G401 (cell line): ENCODE measurements at places on chromosomes 11 and 22. TPM values are rescaled to one million over a fixed set of nuclear protein-coding genes. Genes with fewer than 3 reads are reported as not detected.

NOX4 gene
- not detected in 2 replicates for total RNA-seq

- no peak for DNase-seq
Observed at GRCh38 chr11:15655552-15655951, 540.8 kb downstream of the INSC start.

- DNase-seq = no peak
Observed at GRCh38 chr11:23988381-23989006, 508.4 kb upstream of the LUZP2 start.

ZBED4 gene
- 10.0 and 12.8 TPM in 2 replicates for total RNA-seq

DNA sequence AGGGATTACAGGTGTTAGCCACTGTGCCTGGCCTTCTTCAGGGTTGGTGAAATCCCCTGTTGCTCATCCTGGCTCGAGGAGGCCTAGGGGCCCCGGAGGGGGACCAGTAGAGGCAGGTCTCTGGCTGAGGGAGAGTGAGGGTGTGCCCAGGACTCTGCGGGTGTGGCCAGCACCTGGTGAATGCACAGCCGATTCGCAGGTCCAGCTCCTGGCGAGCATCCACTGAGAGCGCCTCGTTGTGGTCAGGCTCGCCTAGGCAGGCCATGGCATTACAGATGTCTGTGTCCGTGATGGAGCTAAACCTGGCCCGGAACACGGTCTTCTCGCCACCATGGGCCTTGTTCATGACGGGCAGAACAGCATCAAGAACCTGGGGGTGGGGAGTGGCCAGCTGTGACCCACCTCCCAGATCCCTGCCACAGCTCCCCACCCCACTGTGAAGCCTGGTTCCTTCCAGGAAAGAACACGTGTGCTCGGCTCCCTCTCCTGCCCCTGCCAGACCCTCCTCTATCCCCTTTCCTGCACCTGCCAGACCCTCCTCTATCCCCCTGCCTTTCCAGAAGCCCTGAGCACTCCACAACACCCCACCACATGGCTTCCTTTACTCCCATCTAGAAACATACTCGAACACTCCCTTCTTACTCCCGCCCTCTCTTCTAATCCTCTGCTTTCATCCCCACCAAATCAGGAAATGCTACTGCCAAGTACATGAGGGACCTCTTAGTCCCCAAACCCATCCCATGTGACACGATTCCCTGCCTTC is 12.4 kb downstream of the TOP3B start:
- no peak for DNase-seq

POTEH gene
- not detected in 2 replicates for total RNA-seq

- no peak for DNase-seq
Observed at GRCh38 chr11:117670924-117671323, 126.1 kb downstream of the DSCAML1 start.

MUC6 gene
- not detected in 2 replicates for total RNA-seq

DNA sequence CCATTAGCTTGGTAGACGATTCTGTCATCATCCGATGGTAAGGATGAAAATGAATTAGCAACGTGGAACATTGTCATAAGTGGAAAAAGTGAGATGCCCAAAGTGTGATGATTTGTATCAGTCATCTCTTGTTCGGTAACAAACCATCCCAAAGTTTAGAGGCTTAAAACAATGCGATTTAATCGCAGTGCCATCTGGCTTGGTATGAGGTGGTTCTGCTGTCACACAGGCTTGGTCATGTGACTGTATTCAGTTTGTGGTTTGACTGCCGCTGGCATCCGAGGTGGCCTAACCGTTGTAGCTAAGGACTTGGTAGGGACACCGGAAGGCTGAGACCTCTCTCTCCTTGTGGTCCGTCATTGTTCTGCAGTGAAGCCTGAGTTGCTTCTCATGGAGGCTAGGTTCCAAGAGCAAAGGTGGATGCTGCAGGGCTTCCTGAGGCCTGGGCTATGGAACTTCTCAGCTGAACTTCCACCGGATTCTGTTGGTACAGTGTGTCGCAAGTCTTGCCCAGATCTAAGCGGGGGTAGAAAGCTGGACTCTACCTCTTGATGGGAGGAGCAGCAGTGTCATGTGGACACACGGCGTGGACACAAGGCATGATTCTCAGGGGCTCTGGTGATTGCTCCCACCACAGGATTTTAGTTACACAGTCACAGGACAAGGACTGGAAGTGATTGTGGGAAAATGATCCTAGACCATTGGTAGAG is 36.3 kb downstream of the BCR start:
- no peak for DNase-seq

SCT gene
- total RNA-seq = not detected in 2 replicates

DNA sequence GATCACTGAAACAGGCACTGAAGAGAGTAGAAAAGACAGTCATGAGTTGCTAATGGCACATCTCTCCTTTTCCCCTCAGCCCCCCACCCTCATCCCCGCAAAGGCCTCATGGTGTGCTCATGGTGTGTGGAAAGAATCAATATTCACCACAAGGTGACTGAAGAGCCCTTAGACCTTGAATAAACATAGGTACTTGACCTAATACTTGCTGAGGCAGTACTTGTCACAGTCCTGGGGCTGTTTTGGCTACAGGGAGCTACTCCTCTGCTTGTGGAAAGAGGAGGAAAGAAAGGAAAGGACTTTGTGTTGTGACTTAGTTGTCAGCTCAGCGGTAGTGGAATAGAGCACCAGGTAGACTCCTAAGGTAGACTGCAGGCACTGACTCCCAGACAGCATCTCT is 537.8 kb upstream of the CCDC179 start:
- DNase-seq = no peak

GLYAT gene
- not detected in 2 replicates for total RNA-seq

DNA sequence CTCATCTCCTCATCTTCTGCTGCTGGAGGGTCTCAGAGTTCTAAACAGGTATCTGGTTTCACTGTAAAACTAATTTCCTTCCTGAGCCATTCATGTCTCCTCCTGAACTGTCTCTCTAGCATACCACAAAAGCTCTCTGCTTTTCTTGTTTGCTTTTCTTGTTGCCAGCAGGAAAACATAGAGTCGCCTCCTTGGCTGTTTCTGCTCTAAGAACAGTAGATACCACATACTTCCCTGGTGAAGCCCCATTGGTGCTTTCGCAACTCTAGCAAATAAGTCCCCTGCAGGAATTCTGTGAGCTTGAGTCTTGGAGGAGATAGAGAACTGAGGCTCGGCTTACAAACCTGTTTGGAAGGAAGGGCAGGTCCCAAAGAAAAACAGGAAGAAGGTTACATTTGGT is 7.0 kb downstream of the DIXDC1 start:
- DNase-seq = no peak

KCNJ4 gene
- 37.9 and 38.6 TPM in 2 replicates for total RNA-seq

C11orf42 gene
- not detected in 2 replicates for total RNA-seq

GRCh38 chr11:76140912-76141574 is 65.3 kb downstream of the WNT11 start:
- peak; percentile 49 for DNase-seq

- DNase-seq = no peak
Observed at GRCh38 chr22:46046299-46046685, 69.3 kb upstream of the WNT7B start.

- no peak for DNase-seq
Observed at GRCh38 chr11:76524919-76525318, 80.1 kb downstream of the EMSY start.

FGF3 gene
- not detected in 2 replicates for total RNA-seq

DNA sequence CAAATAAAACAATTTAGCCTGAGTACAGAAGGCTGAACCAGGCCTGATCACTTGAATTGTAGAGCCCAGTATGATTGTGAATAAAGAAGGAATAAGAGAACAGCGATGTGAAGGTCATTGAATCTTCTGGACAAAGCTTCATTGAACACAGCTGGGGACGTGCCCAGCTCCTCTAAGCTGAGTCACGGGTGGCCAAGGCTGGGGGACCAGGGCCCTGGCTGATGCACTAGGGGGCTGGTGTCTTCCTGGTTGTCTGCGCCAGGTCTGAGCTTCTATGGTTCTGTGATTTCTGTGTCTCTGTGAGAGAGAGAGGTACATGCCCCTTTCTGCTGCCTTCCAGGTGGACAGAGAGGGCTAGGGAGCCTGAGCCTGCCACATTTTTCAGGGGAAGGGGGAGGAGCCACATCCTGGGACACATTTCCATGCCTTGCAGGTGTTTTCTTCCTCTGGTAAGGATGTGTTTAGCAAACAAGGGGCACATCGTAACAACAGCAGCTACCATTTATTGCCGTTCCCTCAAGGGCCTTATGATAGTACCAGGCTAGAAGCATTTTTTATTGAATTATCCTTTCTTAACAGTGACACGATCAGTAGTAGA is 135.7 kb downstream of the C11orf91 start:
- no peak for DNase-seq

- no peak for DNase-seq
Observed at GRCh38 chr11:128902515-128903066, 11.4 kb downstream of the KCNJ5 start.

RIMBP3B gene
- total RNA-seq = 0.25 and 0.34 TPM in 2 replicates

DNA sequence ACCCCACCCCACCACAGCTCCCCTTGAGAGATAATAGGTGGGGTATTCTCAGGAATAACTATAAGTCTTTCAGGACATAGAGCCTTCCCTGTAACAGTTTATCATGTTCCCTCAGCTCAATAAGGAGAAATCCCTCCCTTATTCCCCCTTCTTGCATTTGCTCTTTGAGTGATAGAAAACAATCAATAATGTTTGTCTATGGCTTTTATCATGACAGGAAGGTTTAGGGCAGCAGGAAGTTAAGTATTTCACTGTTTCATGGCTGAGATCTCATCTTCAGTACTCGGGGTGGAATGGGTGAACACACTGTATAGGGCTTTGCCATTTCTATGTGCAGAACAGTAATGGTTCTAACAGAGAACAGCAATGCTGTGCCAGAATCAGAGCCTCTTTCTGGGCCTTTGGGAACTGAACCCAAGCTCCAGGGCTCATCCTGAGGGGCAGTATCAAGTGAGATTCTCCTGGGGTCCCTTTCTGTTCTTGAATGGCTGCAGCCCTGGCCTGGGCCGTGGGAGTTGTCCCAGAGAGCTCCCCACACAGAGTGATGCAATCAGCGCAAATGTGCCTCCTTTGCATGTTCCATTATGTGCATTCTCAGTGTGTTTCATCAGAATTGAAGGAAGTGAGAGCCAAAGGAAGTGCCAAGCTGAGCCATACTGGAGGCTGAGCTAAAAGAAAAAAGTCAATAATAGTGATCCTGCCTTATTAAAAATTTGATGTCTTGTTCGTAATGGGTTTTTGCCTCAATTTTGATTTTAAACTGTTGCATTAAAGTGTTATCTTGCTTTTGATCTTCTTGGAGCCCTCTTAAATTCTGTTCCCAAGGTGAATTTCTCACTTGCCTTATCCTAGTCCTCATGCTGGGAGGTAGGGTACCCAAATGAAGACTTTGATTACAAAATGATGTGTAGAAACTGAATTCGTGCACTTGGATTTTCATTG is 2.9 kb upstream of the CYP2R1 start:
- DNase-seq = no peak

TMEM41B gene
- total RNA-seq = 66.2 and 82.8 TPM in 2 replicates

INPP5J gene
- total RNA-seq = 0.74 and 3.0 TPM in 2 replicates
